ENCODE measurements at places on chromosomes 5 and 9. TPM values are rescaled to one million over a fixed set of nuclear protein-coding genes. Genes with fewer than 3 reads are reported as not detected.

DNA sequence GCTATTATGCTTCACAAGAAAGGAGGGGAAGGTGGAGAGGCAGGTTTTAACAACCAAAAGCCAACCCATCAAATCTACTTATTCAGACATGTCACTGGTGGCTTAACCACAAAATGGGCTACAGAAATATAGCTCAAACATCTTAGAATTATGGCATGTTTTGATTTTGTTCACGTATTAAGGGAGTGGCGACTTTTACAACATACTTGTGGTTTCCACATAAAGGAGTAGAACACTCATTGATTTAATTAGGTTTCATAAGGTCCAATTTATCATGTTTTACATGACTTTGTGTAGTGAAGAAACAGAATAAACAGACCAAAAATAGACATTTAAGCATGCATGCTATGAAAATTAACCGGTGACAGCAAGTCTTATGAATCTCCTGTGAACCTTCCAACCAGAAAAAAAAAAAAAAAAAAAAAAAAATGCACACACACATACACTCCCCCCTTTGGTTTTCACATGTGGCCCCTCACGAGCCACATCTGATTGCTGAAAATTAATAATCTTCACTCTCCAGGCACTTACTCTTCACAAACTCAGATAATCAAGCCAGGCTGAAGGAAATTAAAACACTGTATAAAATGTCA, 5.4 kb downstream of the ZNF608 start:
- no peak overlapping the region for H3K4me3 ChIP-seq
- H3K27ac ChIP-seq: no peak overlapping the region
- H3K36me3 ChIP-seq: no peaks in the 10 kb centered on the region

DNA sequence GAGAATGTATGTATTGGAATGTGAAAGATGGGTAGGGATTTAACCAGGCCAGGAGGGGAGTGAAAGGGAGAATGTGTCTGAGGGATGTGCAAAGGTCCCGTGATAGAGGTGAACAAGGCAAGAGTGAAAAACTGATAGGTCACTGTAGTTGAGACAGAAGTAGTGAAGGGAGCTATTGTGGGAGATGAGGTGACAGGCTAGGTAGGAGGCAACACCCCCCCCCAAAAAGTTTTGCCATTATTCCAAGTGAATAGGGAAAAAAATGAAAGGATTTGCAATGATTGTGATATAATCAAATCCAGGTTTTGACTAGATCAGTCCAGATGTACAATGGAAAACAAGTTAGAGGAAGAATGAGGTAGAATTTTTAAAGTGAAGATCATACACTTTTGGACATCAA, 136.6 kb upstream of the GPR151 start:
- no peak for DNase-seq
- H3K4me3 ChIP-seq: no peak overlapping the region
- H3K27me3 ChIP-seq: no peaks in the 10 kb centered on the region
- H3K36me3 ChIP-seq: no peaks in the 10 kb centered on the region
- H3K27ac ChIP-seq: no peak overlapping the region

- H3K36me3 ChIP-seq: no peaks in the 10 kb centered on the region
- H3K4me1 ChIP-seq: peaks cover 6% of the 10 kb centered on the region
- no peaks in the 10 kb centered on the region for H3K27me3 ChIP-seq
- DNase-seq: no peak
- no peak overlapping the region for H3K27ac ChIP-seq
Measured at GRCh38 chr5:83654427-83654994, 66.1 kb downstream of the HAPLN1 start.

Gene DMRT1
- not detected for total RNA-seq

Gene NTNG2
- 1.9 TPM for total RNA-seq

Gene MARVELD2
- 0.96 TPM for total RNA-seq

Data from left ventricle myocardium inferior (tissue), 1 donor.